Left lung (tissue), 14 donors: ENCODE measurements at places on chromosomes 1 and 21. TPM values are rescaled to one million over a fixed set of nuclear protein-coding genes. Genes with fewer than 3 reads are reported as not detected.

RNF186 gene
- 0.12 TPM for polyA plus RNA-seq

DNA sequence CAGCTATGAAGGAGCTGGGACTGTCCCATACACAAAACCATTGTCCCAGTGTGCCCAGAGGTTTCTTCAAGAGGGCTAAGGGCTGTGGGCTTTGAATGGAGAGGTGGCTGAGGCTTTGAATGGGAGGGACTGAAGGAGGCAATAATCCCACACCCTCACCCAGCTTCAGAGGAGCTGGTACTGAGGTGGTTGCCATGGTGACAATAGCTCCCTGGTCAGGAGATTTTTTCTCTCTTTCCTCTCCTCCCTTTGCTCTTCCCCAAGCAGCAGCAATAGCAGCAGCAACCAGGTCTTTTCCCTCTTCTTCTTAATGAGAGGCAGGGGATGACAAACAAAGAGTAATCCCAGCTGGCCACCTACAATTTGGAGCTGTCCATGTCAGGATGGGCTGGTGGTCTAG, 1.6 kb downstream of the HPCAL4 start:
- no peak for DNase-seq

NUP210L gene
- polyA plus RNA-seq, result 0.11 TPM

DNA sequence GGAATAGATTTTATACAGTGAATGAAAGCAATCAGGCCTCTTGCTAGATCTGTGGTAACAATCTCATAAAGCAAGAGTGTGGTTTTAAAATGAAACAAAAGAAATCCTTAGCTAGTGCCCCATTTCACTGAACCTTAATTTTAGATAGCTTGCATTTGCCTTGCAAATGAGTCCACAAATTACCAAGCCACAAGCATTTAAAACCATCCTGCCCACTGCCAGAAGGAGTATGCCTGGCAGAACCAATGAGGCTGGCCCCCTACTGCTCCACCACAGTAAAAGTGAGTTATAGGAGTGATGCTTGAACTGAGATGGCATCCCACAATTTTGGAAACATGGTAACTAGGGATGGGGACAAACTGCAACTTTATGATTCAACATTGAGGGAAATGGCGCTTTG, 206.4 kb upstream of the LMO4 start:
- no peak for DNase-seq

GRCh38 chr1:227899141-227899819, 48.5 kb downstream of the WNT9A start:
- DNase-seq, result no peak

GRCh38 chr1:25615563-25616094, 962 bp upstream of the MAN1C1 start:
- no peak for DNase-seq

DNA sequence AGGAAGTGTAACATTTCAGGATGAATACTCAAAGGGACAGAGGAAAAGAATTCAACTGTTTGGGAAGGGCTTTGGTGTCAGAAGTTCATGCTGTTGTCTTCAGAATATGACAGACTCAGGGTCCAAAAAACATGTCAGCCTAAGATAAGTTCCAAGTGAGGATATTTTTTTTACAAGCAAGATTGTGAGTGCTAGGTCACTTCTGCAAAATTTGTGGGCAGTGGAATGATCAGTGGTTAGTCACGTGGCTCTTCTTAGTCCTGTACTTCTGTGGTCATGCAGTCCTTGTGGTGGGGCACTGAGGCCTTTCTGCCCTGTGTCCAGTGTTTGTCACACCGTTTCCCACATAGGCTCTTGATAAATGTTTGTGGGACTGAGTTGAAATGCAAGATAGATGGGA, 5.2 kb downstream of the RGL1 start:
- no peak for DNase-seq

- no peak for DNase-seq
These were observed 444.7 kb downstream of the ADGRL2 start for GRCh38 chr1:82245345-82246014.

JUN gene
- polyA plus RNA-seq, result 211 TPM
